ENCODE measurements at places on chromosomes 1 and 21.

DNA sequence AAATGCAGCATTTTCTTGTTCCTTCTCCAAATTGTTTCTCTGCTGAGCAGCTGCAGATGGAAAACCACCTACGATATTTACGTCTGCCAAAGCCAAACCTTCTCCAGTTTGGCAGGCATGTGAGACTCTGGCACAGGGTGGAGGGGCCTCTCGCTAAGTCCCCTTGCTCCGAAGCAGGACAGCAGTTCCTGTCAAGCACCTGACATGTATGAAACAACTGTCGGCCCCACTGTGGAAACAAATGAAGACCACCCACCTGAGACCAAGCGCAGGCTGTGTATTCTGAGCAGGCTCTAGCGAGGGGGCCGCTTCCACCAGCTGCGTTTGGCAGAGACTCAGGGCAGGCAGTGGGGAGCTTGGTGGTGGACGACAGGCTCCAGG, 74.7 kb downstream of the RIPK4 start:
- no peak for DNase-seq

DNA sequence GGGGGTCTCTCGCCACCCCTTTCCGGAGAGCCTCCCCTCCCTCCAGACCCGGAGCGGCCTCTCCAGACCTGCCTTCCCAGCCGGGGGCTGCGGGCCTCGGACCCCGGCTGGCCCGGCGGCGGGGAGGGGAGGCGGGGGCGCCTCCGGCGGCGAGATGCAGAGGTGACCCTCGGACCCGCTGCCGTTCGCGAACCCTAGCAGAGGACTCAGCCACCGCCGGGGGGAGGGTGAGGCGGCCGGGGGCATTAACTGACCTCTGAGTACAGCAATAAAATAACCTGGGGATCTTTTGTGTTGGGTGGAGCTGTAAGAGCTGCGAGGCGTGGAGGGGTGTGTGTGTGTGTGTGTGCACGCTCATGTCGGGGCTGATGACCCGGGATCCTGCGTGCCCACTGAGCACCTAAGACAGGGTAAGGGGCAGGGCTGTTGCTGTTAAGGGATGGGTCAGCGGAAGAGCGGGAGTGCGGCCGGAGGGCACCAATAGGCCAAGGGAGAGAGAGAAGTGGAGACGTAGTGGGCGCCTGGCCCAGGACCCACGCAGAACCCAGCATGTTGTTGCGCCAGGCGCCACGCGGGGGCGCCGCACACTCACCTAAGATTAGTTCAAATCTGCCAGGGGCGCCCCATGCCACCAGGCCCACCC, 6.3 kb downstream of the HAPLN2 start:
- DNase-seq, result peak; percentile 78

GRCh38 chr1:41712695-41713094, 206.0 kb downstream of the HIVEP3 start:
- DNase-seq, result no peak

GRCh38 chr1:119582801-119583200, 65.3 kb downstream of the ZNF697 start:
- DNase-seq, result peak; percentile 49

- DNase-seq, result no peak
These were observed 7.8 kb upstream of the CALML6 start for GRCh38 chr1:1907098-1907736.

- DNase-seq, result no peak
These were observed 68.1 kb downstream of the PPP1R12B start for GRCh38 chr1:202416641-202417040.

GRCh38 chr1:172089768-172090510, 248.6 kb downstream of the DNM3 start:
- DNase-seq, result peak; percentile 34

DNA sequence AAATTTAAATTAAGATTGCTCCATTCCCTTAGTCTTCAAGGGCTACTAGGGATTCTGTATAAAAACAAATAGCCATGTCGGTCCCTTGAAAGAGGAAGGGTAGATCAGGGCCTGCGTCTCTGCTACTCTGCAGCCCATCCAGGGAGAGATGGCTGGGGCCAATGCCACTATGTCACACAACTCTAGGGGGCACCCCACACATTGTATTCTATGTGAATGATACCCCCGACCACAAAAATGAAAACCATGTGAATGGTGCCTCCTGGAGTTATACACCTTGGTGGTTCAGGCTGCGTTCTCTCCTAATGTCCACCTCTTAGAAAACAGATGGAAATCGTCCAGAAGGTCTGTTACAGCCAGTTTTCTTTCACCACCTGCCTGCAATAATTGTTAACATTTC, 18.0 kb downstream of the PIK3C2B start:
- no peak for DNase-seq

DNA sequence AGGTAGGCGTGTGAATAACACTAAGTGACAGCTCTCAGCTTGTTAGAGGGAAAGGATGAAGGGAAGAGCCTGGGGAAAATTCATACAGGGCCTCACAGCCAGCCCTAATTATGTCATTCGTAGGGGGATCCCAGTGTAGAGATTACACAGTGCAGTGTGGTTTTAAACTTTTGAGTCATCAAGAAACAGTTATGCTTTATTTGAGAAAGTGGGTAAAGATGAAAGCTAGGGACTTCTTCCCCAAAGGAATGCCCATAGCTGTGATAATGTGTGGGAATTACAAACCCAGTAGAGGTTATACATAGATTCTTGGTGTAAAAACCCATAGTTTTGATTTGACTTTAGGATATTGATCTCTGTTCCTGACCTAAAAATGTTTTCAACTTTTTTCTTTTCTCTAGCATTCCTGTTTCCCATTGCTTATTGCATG, 1.9 kb downstream of the TTF2 start:
- DNase-seq, result no peak

GRCh38 chr1:196516373-196516772, 91.9 kb downstream of the KCNT2 start:
- DNase-seq, result no peak

DNA sequence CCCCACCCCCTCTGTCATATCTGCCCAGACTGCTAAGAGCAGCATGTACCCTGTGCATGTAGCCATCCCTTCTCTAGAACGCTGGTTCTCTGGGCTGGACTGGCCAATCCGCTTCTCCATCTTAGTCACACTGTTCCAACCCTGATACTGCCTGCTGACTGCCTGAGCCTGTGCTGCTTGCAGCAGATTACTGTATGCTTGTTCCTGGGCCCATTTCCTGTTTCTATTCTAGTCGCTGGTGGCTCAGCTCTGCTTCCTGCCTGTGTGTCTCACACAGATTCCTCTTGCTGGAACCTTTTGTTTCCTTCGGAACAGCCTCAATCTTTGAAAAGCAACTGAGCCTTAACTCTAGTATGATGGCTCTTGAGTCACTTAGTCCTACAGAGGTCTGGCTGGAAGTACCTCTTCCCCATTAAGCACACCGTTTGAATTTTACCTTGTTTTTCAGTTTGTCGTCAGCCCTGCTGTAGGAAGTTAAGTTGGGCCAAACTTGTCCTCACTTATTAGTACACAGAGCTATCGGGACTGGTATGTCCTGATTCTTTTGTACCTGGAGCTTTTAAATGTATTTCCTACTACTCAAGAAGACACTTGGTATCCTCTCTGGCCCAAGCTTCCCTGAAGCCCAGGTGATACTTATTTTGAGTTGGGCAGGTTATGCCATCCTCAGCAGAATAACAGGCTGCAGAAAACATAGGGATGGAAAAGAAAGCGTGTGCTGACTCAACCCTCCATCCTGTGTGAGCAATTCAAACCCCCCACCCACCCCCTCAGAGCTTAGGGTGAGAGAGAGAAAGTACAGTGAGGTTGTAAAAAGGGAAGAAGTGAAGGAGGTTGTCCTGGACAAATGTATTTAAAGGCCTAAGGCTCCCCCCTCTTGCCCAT, 43.4 kb upstream of the PIGV start:
- no peak for DNase-seq

GRCh38 chr1:197156692-197157091, 10.2 kb upstream of the ASPM start:
- no peak for DNase-seq

GRCh38 chr1:180310095-180310494, 80.0 kb downstream of the LHX4 start:
- no peak for DNase-seq

DNA sequence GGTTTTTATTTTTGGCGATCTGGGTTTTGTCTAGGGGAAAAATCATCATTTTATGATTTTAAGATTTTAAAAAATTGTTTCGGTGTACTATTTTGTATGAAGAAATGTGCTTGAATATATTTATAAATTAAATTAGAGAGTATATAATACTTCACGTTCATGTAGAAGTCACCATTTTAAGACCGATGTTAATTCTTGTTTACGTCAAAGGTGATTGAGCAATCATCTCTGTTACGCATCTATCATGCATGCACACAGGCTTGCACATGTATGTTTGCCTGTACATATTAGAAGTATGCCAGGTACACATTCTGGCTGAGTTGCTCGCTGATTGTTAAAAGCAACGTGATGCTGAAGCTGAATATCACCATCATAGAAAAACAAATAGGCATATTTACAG, 54.7 kb downstream of the DYRK1A start:
- no peak for DNase-seq

- peak; percentile 53 for DNase-seq
These were observed 1.2 kb upstream of the VWA1 start for GRCh38 chr1:1434131-1434823.

DNA sequence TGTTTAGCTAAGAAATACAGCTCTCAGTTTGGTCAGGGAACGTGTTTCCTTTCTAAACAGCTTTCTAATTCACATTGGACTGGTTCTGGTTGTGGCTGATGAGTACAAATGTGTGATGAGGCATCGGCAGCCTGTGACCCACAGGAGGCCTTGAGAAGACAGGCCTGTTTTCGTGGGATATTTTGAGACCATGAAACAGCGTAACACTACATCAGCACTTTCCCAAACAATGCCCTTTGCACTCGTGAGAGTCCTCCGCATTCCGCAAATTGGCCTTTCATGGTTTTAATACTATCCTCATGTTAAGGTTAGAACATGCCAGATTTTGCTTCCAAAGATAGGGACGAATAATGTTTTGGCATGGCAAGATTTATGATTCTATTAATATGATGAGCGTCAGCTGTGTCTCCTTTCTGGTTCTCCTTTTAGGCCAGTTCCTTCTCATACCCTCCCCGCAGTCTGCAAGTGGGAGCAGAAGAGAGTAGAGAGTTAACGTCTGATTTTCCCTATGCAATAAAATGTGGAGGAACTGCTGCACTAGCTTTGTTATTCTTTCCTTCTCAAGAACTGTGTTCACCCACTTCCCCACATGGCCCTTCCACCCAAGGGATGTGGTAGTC, 84.3 kb upstream of the L1TD1 start:
- no peak for DNase-seq

GRCh38 chr1:192739476-192740184, 69.2 kb upstream of the RGS2 start:
- no peak for DNase-seq

- DNase-seq, result no peak
These were observed 28.2 kb downstream of the UBE2U start for GRCh38 chr1:64231654-64232053.

GRCh38 chr1:67213164-67213563, 46.9 kb downstream of the IL23R start:
- DNase-seq, result no peak

DNA sequence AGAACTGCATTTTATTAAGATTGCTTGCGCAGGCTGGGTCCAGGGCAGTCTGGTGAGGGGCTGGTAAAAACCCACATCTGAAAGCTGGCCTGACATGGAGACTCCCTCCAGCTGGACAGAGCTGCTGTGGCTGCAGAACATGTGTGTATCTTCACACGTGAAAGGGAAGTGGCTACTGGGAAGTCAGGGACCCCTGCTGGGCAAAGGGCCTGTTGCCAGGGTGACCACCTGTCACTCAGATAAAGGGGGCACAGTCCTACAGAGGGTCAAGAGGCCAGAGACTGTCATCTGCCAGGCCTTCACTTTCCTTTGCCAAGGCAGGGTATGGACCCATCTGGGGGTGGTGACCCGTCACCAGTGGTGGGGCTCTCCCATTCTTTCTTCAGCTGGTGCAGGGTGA, 17.5 kb downstream of the NKAIN1 start:
- no peak for DNase-seq

DNA sequence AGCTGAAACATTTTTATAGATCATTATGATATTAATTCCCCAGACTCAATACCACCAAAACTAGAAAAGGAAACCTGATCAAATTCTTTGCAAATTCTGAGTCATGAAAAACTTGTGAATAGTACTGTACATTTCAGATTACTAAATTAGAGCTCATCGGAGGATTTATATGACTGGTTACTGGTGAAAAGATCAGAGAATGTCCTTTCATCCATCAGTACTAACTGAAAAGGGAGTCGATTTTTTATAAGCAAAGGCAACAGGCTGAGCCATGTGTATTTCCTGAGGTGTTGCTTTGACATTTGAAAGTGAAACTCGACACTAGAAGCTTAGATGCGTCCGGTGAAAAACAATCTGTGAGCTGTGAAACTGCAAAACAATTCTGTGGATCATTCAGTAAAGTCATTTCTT, 155.7 kb downstream of the TNFSF18 start:
- DNase-seq, result no peak

- DNase-seq, result no peak
These were observed 12.4 kb downstream of the KCNQ4 start for GRCh38 chr1:40795811-40796586.

GRCh38 chr1:71357708-71358107, 276.9 kb upstream of the ZRANB2 start:
- peak; percentile 12 for DNase-seq

- no peak for DNase-seq
These were observed 184.5 kb downstream of the RGS7 start for GRCh38 chr1:241172486-241172885.

DNA sequence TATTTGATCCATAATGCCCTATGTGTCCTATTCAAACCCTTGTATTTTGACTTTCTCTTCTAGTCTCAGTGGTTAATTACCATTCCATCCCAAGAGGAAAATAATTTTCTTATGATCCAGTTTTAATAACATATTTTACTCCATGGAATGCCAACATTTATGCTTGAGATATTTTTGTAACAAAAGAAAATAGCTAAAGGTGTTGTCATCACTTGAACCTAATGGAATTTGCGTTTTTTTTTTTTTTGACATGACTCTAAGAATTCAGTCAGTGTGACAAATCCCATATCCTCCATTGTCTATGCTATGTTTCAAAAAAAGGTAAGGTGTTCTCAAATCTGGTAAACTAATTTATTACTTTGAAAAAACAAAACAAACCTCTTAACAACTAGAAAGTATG, 324.1 kb upstream of the ADAMTS5 start:
- no peak for DNase-seq

GRCh38 chr1:29833581-29833980, 597.3 kb downstream of the PTPRU start:
- no peak for DNase-seq

GRCh38 chr1:225466848-225467192, 39.0 kb upstream of the LBR start:
- no peak for DNase-seq

DNA sequence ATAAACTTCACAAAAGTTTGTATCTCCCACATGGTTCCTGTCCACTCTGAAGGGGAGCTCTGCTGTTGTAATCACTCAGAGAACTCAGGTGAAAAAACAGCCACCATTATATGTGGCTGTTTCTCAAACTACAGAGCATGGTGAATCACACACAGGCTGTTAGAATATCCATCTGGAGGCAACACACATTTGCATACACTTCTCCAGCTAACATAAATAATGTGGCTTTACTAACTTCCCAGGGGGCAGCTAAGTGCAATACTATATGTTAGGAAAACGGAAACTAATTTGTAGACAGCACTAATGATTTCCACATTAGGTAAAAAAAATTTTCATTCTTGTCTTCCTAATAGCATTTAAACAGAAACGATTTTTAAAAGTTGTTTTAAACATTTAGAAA, 49.3 kb downstream of the PTGFR start:
- no peak for DNase-seq

GRCh38 chr1:165010418-165011070, 346.0 kb downstream of the LMX1A start:
- no peak for DNase-seq

GRCh38 chr1:155011437-155012025, 8.9 kb downstream of the ZBTB7B start:
- no peak for DNase-seq

- no peak for DNase-seq
These were observed 20.0 kb upstream of the RNF19B start for GRCh38 chr1:32984455-32985171.

Measured in nephron progenitor cell (in vitro differentiated cells).